H7 (cell line): ENCODE measurements at places on chromosomes 5 and 9. TPM values are rescaled to one million over a fixed set of nuclear protein-coding genes. Genes with fewer than 3 reads are reported as not detected.

The PCDHGB2 gene
- 0.03 TPM in 1 of 2 replicates, not detected in the other for total RNA-seq

The CCL28 gene
- total RNA-seq, result not detected in 2 replicates

The C5orf58 gene
- total RNA-seq, result 4.3 and 4.9 TPM in 2 replicates

The HSD17B4 gene
- total RNA-seq, result 339 and 409 TPM in 2 replicates

The CD274 gene
- total RNA-seq, result 0.26 TPM in 1 of 2 replicates, not detected in the other

The KCNN2 gene
- total RNA-seq, result 8.2 and 13.7 TPM in 2 replicates

The ELL2 gene
- total RNA-seq, result 13.9 and 14.4 TPM in 2 replicates

The HIGD2A gene
- 232 and 237 TPM in 2 replicates for total RNA-seq

The MEIKIN gene
- not detected in 2 replicates for total RNA-seq

The PTPRD gene
- total RNA-seq, result 21.5 and 25.2 TPM in 2 replicates

- no peak for DNase-seq
Measured at GRCh38 chr5:68932830-68933434, 160.9 kb upstream of the SLC30A5 start.

- DNase-seq, result no peak
Measured at GRCh38 chr5:154205441-154206117, 15.0 kb downstream of the GALNT10 start.

- DNase-seq, result no peak
Measured at GRCh38 chr5:56183506-56183905, 49.6 kb downstream of the ANKRD55 start.

GRCh38 chr9:81320909-81321482 lies 368.4 kb downstream of the TLE1 start:
- DNase-seq, result no peak

GRCh38 chr5:134136221-134136631 lies 21.7 kb downstream of the TCF7 start:
- DNase-seq, result peak; percentile 39

DNA sequence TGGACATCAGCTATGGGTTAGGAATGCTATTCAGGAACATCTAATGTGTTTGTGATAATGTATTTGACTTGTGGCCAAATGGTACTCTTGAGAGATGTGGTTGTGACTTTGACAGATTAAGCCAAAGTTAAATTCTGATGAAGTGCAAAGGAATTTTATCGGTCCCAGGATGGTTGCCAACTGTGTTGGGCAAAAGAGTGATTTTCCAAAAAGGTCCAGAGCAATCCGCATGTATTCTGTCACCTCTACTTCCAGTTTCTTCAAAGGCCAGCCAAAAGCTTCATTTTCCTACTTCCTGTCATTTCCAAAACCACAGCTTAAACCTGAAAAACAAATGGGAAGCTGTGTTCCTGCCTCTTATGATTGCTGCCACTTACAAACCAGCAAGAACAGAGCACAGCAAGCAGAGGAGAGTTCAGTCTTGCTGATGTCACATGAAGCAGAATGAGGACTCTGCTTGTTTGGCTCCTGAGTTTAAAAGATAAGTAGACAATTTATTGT lies 59.8 kb downstream of the MARCHF3 start:
- no peak for DNase-seq

DNA sequence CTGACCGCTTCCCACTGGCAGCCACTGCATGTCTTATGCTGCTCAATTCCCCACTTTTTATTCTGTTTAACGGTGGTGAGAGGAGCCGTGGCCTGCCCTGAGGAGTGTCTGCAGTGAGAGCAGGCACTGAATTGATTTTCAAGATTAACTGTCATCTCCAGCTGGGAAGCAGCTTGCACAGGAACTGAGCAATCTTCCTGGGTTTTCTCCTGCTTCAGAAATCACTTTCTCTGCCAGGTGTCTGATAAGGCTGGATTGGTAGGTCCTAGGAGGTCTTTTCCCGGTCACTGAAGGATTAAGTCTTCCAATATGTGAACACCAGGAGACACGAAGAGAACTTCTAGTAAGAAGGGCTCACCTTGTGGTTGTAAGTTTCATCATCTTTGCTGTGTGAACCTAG lies 181.1 kb upstream of the RAD23B start:
- DNase-seq, result no peak

GRCh38 chr9:93161786-93162562 lies 22.0 kb upstream of the WNK2 start:
- DNase-seq, result no peak

GRCh38 chr5:34555699-34556508 lies 100.2 kb upstream of the RAI14 start:
- DNase-seq, result no peak

DNA sequence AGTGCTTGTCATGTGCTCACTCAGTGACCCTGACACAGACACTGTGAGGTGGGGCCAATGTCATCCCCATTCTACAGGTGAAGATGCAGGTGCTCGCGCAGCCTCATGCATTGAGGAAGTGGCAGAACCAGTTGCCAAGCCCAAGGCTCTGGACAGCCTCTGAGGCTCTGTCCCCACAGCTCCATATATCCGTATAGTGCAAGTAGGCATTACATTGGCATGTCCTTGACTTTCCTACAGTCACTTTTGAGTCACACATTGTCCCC lies 58.8 kb upstream of the ANGPTL2 start:
- no peak for DNase-seq

- no peak for DNase-seq
Measured at GRCh38 chr5:180540050-180540694, 46.0 kb downstream of the CNOT6 start.

- DNase-seq, result no peak
Measured at GRCh38 chr9:7608261-7608660, 191.3 kb downstream of the DMAC1 start.

DNA sequence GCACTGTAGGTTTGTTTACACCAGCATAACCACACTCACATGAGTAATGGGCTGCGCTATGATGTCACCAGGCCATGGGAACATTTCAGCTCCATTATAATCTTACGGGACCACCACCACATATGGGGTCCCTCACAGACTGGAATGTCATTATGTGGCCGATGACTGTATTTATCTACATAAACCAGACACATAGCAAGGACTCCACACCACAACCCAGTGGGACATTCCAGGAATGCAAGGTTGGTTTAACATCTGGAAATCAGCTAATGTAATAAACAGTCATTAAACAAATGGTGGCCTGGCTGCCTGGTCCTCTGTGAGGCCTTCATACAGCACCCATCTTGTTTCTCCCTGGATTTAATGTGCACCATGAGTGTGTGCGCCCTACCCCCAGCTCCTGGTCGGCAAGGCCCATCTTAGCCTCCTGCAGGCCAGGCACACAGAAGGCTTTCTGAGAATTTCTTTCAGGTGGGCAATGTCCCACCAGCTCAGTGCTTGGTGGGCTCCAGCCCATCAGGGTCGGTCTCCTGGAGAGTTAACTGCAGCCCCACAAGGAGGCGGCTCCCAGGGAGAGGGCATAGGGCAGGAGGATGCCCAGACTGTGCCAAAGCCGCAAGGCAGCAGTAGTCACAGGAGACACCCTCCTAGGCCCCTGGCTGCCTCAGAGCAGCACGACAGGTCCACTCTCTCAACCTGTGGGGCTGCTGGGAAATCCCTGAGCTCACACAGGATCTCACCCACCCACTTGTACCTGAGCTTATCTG lies 35.9 kb upstream of the SARDH start:
- DNase-seq, result no peak

- no peak for DNase-seq
Measured at GRCh38 chr5:5383461-5383860, 39.0 kb upstream of the ICE1 start.

DNA sequence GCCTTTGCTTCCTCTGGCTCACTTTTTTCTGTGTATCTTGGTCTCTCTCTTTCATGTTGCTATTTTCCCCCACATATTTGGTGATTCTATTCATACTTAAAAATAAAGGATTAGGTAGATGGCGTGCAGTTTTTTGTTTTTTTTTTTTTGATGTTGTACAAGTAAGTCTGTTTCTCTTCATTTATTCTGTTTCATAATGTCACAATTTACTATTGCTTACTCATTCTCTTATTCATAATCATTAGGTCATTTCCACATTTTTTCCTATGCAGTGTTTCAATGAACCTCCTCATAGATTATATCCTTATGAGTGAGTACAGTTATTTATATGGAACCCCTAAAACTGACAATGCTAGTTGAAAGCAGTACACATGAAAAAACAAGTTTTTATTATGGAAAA lies 136.3 kb downstream of the APBA1 start:
- DNase-seq, result no peak

GRCh38 chr5:73564675-73565074 lies 764 bp downstream of the ANKRA2 start:
- peak; percentile 17 for DNase-seq

- DNase-seq, result peak; percentile 92
Measured at GRCh38 chr5:141811287-141812155, 66.7 kb downstream of the PCDH1 start.

GRCh38 chr9:89533411-89534095 lies 35.6 kb upstream of the SEMA4D start:
- DNase-seq, result no peak

DNA sequence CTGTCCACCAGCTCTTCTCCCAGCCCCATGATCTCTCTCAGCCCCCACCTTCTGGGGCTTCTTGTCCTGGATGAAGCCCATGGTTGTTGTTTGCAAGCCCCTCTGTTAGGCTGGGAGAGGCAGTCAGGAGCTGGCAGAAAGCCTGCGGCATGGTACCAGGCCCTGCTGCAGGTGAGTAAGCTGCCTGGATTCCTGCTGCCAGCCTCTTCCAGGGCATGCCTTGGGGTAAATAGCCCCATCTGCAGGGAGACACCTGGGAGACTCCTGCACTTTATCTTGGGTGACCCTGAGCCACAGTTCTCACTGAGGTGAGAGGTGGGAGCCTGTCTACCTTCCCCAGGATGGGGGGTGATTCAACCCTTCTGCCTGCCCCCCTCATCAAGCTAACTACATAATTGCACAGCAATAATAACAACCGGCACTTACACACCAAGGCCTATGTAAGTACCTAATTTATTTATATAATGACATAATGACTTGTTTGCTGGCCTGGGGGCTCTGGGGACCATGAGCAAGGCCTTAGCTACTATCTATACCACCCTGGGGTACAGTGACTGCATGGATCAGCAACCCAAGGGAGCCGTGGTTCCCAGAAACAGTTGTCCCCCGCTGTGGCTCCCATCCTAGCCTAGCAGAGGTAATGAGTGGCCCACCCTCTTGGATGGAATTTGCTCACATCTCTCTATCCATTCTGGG lies 116.0 kb downstream of the PSD2 start:
- DNase-seq, result no peak

DNA sequence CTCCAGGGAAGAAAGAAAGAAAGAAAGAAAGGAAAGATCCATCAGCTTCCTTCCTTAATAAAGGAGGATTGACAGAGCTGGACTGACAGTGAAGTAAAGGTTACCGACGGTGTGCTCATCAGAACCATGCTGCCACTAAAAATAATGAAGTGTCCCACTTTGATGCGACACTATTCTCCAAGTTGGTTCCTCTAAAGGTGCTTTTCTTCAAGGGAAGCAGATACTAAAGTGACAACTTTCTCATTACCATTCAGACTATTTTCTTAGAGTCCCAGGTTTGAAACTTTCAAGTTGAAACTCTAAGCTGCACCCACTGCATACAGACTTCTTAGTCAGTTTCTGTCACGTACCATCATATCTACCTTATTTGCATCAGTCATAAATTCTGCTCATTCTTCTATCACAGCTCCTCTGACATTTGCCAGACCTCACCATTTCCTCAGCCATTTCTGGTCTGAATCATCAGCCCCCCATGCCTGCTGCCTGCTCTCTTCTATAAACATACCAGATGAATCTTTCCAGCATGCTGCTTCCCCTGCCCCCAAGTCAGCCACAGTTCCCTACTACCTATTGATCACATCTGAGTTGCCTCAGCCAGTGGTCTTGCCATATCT lies 177.6 kb downstream of the DEPDC1B start:
- DNase-seq, result no peak

- peak; percentile 68 for DNase-seq
Measured at GRCh38 chr9:136200424-136200823, 4.5 kb downstream of the LHX3 start.

- no peak for DNase-seq
Measured at GRCh38 chr9:34377404-34377746, 677 bp upstream of the MYORG start.

- peak; percentile 71 for DNase-seq
Measured at GRCh38 chr5:154756009-154756867, 1.1 kb downstream of the LARP1 start.

- DNase-seq, result no peak
Measured at GRCh38 chr9:89896806-89897340, 292.1 kb downstream of the GADD45G start.

DNA sequence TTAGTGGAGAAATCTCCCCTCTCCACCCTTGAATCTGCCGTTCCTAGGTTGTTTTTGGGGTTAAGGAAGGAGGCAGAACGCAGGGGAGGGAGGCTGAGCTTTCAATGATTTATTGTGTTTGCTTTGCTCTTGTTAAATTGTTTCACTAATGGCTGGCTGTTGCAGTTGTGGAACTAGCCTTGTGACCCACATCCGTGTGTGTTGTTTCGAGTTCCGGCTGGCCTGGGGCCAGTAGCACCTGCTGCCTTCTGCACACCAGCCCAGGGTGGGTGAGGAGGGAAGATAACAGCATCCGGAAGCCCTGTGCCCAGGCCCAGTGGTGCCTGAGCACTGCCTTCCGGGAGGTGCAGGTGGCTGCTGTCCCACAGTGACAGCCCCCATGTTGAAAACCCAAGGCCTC lies 3.6 kb downstream of the ERGIC1 start:
- no peak for DNase-seq

DNA sequence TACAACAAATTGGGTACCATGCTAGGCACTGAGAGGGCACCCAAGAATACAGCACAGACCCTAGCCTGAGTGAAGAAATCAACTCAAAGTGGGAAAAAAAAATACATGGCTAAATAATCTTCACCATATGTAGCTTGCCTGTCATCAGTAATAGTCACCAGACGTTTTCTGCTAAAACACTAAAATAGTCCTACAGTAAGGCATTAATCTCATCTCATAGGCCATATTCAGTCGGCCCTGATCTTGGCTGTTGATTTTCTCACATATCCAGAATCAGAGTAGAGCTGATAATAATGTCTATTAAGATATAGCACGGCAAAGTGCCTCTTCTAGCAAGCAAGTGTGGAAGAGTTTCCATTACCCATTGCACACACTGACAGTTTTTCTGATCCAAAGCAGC lies 322.1 kb upstream of the SLC30A5 start:
- no peak for DNase-seq
